ENCODE measurements at places on chromosomes 3 and 15.

GRCh38 chr15:39553947-39554693 lies 26.8 kb upstream of the THBS1 start:
- DNase-seq: peak; percentile 49

- no peak for DNase-seq
Observed at GRCh38 chr15:54839379-54839778, 357.4 kb downstream of the RSL24D1 start.

- DNase-seq: no peak
Observed at GRCh38 chr15:77695961-77696582, 63.4 kb upstream of the LINGO1 start.

DNA sequence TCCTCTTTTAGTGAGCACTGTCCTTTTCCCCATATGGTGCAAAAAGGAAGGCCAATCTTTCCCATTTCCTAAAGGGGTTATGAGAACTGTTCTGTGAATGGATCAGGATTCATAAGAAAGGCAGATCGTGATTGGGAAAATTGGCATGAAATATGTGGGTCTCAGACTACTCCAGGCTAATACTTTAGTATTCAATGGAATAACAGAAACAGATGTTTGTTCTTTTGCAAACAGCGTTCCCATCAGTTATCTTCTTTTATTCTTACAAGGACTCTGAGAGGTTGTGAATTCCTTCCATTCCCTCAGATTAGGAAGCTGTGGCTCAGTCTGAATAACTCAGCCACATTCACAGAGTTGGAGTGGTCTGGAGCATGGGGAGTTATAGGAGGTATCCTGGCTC lies 51.3 kb upstream of the MTMR10 start:
- no peak for DNase-seq

DNA sequence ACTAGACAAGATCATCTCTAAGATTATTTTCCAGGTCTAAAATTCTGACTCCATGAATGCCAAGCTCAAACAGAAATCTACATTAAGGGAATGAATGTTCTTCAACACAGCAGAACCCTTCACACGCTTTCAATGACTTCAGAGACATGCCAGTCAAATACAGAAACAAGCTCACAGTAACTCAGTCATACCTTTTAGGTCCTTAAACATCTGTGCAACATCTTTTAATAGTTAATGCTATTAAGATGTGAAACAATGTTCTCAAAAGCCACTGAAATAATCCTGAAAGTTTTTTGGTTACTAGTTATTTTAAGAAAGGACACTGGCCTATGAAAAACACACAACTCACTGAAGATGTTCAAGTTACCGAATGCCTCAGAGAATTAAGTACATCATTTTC lies 2.5 kb downstream of the DLG1 start:
- no peak for DNase-seq

DNA sequence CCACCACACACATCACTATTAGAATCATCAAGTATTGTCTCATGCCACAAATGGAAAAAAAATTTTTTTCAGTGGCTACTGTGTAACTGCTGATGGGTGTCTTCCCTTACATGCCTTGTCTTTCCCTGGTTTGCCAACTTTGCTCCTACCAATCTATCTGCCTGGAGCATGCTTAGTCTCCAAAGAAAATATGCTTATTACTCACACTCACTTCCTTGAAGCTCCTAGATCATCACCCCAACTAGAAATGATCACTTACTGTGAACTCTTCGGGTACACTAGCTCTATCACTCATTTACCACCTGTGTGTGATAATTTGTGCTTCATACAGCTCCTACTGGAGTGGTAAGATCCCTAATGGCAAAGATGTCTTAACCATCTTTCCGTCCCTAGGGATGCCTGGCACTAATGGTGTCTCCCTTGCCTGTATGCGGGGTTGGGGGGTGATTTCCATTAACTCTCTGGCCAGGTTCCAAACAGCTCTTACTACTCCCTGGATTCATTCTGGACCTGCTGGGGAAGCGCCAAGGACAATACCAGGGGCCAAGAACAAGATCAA lies 799 bp downstream of the VPS33B start:
- no peak for DNase-seq

GRCh38 chr15:39132954-39133600 lies 447.8 kb upstream of the THBS1 start:
- no peak for DNase-seq

GRCh38 chr3:30440147-30440604 lies 166.2 kb upstream of the TGFBR2 start:
- no peak for DNase-seq

DNA sequence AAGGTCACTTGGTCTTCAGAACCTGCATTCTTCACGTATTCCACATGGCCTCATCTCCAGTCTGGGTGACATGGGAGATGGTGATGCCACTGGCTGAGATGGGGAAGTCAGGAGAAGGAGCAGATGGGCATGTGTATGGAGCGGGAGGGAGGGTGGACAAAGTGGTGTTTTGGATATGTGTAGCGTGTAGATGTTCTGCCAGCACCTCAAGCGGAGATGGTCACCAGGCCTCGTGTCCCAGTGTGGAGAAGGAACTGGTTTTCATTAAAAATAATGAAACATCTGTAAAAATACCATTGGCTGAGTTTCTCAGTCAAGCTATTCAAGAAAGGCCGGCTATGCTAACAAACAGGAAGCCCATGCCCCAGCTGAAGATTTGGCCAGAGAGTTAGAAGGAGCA lies 26.2 kb downstream of the LARP6 start:
- DNase-seq: no peak

DNA sequence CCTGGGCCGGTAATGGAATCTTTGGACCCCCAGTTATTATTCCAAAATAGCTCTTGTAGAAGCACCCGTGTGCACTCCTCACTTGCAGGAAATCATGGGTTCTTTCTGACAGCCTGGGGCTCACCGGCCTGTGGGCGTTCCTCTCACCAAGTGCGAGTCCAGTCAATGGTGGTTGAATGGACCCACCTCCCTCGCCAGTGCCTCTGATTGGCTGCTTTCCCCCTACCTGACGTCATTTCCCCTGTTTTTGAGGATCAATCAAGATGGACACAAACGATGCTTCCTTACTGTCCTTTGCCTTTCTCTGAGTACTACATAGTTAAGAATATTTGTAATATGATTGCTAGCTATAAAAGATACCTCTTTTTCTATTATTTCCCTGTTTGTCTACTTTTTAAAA lies 18.1 kb downstream of the MOBP start:
- no peak for DNase-seq

DNA sequence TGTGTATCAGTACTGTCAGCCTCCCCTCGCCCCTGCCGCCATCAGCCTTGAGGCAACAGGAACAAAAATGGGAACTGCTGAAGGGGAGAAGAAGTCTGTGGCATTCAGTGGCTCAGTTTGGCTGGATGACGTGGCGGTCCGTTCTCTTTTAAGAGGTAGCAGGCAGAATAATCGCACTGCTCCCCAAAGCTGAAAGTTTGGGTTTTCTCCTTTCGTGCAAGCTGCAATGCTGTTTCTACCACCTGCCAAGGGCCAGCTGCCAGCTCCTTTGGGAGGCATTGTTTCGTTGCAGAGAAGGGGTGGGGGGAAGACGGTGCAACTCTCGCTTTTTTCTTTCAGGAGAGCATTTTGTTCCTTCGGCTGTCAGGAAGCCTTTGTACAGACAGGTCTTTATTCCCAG lies 369.6 kb upstream of the RORA start:
- DNase-seq: no peak

GRCh38 chr15:88661761-88662556 lies 23.1 kb downstream of the ISG20 start:
- no peak for DNase-seq

GRCh38 chr3:119470866-119471265 lies 2.1 kb downstream of the POGLUT1 start:
- DNase-seq: no peak

DNA sequence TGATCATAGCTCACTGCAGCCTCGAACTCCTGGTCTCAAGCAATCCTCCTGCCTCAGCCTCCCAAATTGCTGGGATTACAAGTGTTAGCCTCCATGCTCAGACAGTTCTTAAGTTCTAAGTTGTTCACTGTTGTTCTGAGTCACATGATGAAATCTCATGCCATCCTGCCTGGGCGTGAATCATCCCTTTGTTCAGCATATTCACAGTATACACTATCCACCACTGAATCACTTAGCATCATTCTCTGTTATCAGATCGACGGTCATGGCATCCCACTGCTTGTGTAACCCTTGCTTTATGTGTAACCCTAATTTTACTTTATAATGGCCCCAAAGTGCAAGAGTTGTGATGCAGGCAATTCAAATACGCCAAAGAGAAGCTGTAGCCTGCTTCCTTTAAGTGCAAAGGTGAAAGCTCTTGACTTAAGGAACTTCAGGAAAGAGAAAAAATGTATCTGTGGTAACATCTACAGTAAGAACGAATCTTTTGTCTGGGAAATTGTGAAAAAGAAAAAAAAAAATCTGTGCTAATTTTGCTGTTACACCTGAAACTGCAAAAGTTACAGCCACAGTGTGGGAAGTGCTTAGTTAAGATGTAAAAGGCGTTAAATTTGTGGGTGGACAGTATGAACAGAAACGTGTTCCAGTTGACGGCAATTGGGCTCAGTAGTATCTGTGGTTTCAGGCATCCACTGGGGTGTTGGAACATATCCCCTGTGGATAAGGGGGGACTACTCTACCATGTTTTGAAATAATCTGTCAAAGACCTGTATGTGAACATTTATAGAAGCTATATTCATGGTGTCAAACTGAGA lies 80.6 kb downstream of the PCOLCE2 start:
- no peak for DNase-seq

- no peak for DNase-seq
Observed at GRCh38 chr3:173128633-173129032, 12.4 kb downstream of the SPATA16 start.

- DNase-seq: no peak
Observed at GRCh38 chr3:50164481-50164880, 9.4 kb downstream of the SEMA3F start.

- no peak for DNase-seq
Observed at GRCh38 chr3:9750556-9751411, 1.0 kb downstream of the OGG1 start.

GRCh38 chr3:45922039-45922326 lies 21.3 kb upstream of the CXCR6 start:
- no peak for DNase-seq

GRCh38 chr3:132881756-132882409 lies 156.3 kb upstream of the TMEM108 start:
- no peak for DNase-seq
